Hepatic stellate cell (primary cell): ENCODE measurements at places on chromosomes 2 and 18.

- peak; percentile 83 for DNase-seq
Measured at GRCh38 chr2:10057231-10058107, 14.1 kb downstream of the KLF11 start.

- DNase-seq = no peak
Measured at GRCh38 chr2:60478660-60479059, 74.8 kb downstream of the BCL11A start.

- DNase-seq = no peak
Measured at GRCh38 chr2:216881411-216881810, 21.5 kb upstream of the TNP1 start.

DNA sequence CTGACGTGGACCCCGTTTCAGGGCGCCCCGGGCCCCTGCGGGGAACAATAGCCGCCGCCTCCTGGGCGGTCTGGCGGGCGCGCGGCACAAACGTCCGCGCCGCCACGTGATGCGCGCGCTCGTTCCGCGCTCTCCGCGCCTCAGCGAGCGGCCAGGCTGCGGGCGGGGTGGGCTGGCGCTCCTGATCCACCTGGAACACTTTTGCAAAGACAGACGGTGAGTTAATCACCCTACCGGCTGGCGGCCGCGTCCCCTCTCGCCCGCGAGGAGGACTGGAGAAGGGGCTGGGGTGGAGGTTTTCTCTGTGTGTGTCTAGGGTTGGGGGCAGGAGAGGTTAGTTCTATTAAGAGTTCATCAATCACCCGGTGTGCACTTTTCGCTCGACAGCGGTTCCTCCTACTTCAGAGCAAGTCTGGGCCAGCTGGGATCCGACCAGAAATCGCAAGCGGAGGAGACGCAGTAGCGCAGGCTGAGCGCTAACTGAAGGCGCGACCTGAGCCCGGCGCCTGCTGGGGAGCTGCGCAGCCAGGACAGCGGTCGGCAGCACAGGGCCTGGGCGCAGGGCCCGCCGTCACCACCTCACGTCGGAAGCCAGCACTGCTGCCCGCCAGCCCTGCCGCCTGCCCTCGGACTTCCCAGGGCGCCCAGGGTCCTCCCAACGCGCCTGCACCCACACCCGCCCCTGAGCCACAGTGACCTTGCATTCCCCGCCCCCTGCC, 10.3 kb upstream of the HOXD1 start:
- DNase-seq = no peak

DNA sequence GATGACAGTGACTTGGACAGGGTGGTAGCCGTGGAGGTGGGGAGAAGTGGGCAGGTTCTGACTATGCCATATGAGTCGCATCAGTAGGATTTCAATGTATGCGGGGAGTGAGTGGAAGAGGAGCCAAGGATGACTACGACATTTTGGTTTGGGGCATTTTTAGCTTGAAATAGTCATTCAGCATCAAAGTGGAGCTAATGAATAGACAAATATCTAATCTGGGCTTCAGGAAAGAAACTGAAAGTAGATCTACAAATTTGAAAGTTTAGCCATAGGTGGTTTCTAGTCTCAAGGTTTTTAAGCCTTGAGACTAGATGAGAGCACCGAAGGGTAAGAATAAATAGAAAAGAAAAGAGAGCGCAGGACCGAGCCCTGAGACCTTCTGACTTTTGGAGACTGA, 58.3 kb downstream of the FEZ2 start:
- DNase-seq = peak; percentile 19

GRCh38 chr18:64164883-64165282, 16.0 kb upstream of the LINC00305 start:
- no peak for DNase-seq

GRCh38 chr2:131092458-131093005, 728 bp downstream of the FAM168B start:
- DNase-seq = no peak

DNA sequence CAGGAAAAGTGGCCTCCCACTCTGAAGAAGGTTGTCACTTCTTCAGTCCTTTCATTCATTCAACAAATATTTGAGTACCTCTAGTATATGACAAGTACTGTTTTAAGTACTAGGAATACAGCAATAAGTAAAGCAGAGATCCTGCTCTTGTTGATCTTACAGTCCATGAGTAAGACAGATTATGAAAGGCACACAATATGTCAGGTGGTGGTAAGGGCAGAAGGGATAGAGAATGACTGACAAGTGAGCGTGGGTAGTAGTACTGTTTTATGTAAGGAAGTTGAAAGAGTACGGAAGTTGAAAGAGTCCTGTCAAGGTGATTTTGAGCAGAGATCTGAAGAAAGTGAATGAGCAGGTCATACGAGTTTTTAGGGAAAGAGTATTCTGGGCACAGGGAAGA, 111.3 kb downstream of the GALNT1 start:
- no peak for DNase-seq

DNA sequence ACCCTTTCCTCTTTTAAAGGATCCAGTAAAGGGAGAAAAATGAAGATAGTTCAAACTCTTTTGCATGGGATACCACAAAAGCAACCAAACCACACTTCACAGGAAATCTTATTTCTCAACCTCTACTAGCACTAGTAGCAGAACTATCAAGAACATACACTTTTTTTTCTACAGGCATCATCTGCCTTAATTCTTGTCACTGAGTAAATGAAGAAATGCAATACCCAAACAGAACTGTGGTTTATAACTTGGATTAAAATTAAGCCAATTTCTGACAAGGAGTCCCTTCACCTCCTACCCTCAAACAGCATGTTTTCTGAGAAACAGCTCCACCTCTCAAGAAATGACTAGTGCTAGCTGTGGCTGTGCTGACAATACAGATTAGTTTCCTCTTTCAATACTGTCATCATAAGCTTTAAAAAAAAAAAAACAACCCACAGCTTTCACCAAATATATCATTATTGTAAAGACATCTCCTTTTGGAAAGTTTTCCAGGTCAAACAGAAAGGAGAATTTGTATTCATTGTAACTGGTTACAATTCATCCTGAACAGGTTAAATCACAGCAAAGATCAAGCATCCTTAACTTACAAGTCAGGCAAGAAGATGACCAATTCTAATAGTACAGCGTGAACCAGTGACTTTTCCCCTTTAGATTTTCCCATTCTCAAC, 44.4 kb downstream of the PTPN2 start:
- no peak for DNase-seq

DNA sequence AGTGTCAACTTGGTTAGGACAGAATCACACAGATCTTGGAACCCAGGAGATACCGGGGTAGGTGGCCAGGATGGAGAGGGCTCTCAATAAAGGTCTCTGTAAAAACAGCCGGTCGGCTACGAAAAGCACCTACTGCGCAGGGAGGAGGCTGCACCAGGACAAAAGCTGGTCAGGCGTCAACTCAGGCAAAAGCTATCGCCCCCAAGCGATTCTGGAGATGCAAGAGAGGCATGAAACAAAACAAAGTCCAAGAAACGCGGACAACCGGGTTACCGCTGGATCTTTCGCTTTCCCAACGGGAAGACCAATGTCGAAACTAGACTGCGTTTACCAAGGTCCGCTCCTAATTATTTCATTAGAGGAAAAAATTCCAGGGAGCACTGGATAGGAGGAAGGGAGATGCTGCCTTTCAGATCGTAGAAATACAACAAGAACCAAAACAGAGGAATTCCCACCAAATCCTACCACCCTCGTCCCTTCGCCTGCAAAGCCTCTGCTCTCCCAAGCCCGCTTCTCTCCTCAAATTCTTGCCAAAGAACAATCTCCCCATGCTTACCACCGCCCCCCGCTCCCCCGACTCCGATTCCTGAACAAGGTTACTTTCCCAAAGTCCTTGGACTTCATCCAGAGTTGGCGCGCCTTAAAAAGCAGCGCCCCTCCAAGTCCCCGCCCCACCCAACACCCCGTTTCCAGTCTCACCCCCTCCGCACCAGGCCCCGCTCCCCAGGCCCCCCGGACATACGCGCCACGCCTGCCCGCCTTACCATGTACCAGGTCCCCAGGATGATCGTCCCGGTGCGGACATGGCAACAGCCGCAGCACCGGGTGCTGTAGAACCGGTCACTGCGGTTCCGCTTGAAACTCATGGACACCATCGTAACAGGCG, 539 bp downstream of the LAPTM4A start:
- DNase-seq = peak; percentile 29

DNA sequence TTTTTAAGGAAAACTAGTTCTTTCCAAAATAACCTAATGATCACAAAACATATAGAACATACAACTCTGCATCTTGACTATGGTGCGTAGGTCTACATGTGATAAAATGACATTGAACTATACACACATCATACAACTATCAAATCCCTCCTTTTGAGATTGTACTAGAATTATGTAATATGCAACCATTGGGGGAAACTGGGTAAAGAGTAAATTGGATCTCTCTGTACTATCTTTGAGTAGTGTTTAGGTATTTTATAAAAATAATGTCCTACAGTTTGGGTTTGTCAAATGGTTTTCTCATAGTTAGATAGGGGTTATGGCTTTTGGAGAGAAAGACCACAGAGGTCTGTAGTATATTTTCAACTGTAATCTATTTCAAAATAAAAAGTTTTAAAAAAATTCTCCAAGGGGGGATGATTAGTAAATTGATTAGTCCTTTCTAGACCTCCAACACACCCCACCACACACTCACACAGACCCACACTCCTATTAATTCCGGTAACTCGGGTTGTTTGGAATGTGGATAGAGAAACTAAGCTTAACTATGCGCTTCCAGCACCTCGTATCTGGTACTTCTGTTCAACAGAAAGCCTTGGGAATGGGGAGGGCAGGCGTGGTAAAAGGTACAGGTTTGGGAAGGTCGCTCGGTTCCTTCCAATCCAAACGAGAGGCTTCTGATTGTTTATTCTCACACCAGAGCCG, 695 bp upstream of the BIRC6 start:
- no peak for DNase-seq

DNA sequence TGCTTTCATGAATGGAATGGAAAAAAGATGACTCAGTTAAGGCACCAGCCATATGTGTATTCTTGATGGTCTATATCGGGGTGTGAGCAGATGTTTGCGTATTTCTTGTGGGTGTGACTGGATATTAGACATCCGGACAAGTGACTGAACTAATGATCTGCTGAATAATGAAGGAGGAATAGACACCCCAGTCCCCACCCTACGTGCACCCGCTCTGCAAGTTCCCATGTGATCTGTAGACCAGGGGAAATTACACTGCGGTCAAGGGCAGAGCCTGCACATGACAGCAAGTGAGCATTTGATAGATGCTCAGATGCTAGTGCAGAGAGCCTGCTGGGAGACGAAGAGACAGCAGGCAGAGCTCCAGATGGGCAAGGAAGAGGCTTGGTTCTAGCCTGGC, 12.4 kb upstream of the PRLH start:
- DNase-seq = no peak

DNA sequence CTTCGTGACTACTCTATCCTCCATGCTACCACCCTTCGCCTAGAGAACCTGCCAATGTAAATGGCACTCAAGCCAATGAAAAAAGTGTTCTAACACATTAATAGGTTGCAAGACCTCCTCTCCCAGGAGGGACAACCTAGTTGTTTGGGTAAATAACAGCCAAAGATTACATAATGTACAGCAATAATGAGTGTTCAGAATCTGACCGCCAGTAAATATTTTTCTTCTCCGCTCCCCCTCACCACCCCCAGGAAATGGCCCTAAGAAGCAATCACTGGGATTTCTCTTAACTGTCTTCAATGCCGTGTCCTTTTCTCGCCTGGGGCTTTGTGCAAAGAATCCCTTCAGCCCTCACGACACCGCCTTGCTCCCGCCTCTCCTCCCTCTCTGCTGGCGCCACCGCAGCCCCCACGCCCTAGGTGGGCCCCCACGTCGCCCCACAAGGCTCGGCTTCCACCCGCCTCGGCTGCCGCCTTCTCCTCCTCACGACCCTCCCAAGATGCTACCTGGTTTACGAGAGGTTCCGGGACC, 458 bp downstream of the HYCC2 start:
- peak; percentile 34 for DNase-seq

DNA sequence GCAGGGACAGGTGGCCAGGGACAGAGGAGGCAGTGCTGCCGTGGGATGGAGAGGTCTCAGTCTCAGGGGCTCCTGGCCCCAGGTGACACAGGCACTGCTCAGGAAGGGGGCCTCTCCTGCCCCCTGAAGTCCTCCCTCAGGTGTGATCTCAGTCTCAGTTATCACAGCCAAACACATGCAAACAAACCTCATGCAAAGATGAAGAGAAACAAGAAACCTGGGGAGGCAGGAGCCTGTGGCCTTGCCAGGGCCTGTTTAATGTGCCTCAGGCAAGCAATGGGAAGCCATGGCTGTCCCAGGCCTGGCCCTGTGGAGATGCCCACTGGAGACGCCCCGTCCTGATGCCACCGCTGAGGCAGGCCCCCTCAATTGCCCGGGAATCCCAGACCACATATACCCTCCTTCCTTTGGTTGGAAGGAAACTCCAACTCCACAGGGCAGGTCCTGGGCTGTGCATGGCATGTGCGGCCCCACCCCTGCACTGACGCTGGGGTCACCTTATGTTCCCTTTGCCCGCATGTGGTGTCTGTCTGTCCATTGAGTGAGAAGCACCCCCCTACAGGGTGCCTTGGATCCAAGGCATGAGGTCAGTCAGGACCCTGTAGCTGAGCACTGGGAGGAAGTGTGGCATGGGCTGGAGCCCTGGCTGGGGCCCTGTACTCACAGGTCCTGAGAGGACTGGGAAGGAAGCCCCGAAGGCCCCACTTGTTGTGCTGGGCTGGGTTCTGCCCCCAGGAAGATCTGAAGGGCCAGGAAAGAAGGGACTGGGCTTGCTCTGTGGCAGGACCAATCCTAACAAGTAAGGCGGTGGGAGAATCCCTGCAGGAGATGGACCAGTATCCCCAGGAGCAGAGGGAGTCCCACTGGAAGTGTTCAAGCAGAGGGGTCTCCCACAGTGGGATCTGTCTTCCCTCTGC, 68.8 kb upstream of the RAB6C start:
- DNase-seq = no peak

DNA sequence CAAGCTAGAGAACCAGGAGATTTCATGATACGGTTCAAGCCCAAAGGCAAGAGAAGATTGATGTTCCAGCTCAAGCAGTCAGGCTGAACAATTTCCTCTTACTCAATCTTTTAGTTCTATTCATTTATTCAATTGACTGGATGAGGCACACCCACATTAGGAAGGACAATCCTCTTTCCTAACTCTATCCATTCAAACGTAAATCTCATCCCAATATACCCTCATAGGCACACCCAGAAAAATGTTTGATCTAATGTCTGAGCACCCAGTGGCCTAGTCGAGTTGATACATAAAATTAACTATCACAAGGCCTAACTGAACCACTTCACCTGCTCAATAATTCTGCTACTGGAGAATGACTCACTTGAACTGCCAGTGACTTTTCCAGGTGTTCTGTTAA, 180.7 kb downstream of the RAD51AP2 start:
- DNase-seq = no peak

DNA sequence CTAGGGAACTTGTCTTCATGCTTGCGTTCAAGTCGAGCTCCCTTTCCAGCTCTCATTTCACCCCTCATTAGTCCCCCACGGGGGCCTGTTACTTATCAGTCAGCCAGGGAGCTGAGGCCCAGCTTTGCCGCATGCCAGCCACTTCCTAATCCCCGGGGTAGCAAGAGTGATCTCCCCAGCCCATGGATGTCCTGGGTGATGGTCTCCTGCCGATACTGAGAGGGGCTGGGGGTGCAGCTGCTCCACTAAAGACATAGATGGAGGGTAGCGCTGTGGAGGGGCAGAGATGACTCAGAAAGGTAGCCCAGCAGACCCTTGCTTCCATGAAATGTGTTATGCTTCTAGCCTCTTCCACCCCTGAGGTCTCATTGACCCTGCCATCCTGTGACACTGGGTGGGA, 314.0 kb upstream of the EPAS1 start:
- DNase-seq = no peak

GRCh38 chr18:59011786-59012185, 127.9 kb upstream of the SEC11C start:
- DNase-seq = no peak

- no peak for DNase-seq
Measured at GRCh38 chr2:237729681-237730475, 68.7 kb upstream of the RBM44 start.
